Activated T-cell treated with anti-CD3 and anti-CD28 coated beads, Interleukin-2, amount 50 U/mL, for 4 hours (primary cell): ENCODE measurements at places on chromosomes 3 and 15. TPM values are rescaled to one million over a fixed set of nuclear protein-coding genes. Genes with fewer than 3 reads are reported as not detected.

The GOLGA8T gene
- not detected for total RNA-seq

The ARL8B gene
- total RNA-seq: 66.7 TPM

The DENND6A gene
- total RNA-seq: 12.0 TPM

The EXD1 gene
- not detected for total RNA-seq

The CADPS gene
- not detected for total RNA-seq

The CLRN1 gene
- total RNA-seq: not detected
